ENCODE measurements at places on chromosomes 7 and 10.

- DNase-seq, result no peak
Observed at GRCh38 chr10:60778971-60779796, 906 bp downstream of the CDK1 start.

GRCh38 chr10:93826355-93826754 is 67.4 kb upstream of the SLC35G1 start:
- no peak for DNase-seq

- DNase-seq, result no peak
Observed at GRCh38 chr10:15144788-15145187, 23.7 kb downstream of the NMT2 start.

DNA sequence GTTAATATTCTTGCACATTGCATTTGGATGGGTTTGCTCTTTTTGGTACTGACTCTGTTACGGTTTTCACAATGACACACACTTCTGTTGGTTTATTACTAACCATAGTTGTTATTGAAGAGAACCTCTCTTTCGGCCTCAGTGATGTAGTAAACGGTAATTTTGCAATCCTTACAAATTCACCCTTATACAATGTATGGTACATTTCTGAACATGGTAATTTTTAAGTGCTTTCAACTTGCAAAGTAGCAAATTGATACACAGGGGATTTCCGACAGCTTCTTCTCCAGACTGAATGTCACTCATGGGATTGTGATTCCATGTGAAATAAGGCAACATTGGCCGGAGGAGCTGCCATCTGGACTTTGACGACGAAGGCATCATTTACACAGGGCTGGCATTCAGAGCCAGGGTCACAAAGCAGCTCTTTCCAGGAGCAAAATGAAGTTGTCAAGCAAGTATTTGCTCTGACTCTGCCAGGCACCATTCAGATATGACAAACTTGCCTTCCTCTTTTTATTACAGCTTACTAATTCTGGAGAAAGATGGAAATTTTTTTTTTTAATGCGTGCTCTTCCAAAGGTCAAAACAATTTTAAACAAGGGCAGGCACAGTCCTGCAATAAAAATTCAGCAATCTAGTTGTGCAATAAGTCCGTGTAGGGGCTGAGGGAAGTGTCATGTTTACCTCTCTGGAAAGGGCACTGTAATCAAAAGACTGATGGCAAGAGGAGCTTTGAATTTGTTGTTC is 711.5 kb upstream of the C7orf33 start:
- no peak for DNase-seq

DNA sequence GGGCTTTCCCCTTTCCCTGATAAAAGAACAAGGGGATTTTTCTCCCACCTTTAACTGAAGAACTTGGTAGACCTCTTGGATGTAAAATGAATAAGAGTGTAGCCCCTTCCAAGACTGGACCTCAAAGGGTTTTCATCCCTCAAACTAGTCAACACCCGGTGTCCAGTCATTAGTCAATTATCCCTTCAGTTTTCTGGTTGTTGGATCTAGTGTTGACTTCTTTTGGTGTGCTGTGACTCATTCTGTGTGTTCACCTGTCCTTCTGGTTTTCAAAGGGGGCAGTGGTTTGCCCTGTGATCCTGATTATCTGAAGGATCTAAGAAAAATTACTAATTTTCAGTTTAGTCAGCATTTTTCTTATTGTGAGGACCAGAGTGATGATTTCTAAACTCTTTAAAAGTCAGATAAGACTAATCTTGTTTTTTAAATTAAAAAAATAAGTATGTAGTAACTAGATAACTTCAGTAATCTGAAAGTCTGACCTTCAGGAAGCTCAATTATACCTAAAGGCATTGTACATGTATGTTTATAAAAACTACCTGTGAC is 583.5 kb downstream of the CNTNAP2 start:
- no peak for DNase-seq

DNA sequence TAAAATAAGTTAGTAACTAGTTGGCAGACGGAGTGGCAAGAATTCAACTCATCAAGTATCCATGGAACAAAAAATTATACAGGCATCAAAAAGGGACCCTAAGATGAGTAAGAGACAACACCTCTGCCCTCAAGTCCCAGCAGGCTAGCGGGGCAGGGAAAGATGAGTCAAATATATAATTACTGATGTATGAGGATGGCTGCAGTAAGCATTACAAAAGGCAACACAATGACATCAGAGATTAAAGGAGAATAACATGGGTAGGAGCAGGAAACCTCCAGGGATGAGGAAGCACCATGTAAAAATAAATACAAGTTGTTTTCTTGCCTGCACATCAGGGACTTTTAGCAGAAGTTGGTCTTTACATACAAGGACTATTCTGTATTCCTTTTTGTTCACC is 49.4 kb downstream of the SCRN1 start:
- DNase-seq, result no peak

DNA sequence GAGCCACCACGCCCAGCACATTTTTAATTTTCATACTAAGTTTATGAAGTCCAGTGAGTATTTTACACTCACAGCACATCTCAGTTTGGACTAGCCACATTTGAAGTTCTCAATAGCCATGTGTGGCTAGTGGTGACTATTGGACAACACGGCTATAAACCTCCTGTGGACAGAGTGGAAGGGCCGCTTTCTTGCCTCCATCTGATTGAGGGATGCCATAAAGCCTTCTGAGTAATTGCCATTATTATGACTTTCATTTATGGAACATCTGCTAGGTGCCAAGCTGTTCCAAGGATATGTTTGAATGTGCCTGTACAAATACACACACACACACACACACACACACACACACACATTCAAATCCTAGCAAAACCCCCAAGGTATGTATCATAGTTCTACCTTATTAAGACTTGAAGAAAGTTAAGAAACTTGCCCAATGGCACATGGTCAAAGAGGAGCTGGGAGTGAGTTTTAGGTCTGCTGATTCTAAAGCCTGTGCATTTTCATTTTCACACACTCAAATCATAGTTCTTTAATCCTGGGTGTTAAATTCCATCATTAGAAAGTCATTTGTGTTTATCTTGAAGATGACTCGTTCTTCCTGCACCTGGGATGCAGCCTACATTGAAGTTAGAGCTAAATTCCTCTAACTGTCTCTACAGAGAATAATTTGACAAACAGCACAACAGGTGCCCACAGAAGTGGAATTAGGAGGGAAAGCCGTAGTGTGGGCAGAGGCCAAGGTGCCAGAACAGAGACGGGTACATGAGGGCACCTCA is 143.3 kb downstream of the PKD1L1 start:
- no peak for DNase-seq

GRCh38 chr10:95133997-95134396 is 60.0 kb upstream of the ACSM6 start:
- DNase-seq, result no peak

- no peak for DNase-seq
Observed at GRCh38 chr10:132590094-132590751, 52.6 kb downstream of the INPP5A start.

GRCh38 chr10:125473143-125473793 is 209.7 kb downstream of the TEX36 start:
- no peak for DNase-seq

DNA sequence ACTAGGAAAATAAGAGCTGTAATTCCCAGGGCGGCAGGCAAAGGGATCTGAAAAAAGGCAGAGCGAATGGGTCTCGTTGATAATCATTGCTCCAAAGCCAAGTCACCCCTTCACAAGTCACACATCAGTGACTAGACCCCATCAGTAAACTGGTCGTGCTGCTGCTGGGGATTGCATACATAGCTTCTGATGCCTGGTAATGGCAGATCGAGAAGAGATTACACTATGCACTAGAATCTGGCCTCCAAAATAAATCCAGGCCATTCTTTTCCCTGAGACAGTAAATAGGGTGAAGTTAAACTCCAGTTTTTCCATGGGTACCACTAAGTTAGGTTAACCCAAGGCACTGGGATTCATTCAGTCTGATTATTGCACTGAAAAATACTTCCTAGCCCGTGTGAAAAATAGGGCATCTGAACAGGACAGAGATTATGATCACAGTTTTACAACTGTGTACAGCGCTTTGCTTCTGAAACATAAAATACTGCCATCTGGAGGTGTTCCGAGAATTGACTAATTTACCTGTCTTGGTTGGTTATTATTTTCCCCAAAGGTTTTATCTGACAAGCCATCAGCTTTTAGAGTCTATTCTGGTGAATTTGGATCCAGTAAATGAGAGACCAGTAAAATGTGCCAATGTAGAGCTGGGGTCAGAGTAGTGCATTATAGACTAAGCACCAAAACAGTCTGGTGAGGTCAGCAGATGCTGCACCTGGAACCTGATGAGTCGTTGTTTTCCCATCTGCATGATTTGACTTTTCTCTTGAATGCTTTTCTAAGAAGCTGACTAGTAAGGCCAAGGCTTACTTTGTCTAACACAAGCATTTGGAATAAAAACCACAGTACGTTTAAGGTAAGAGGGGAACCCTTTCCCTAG is 82.9 kb upstream of the AFAP1L2 start:
- no peak for DNase-seq

DNA sequence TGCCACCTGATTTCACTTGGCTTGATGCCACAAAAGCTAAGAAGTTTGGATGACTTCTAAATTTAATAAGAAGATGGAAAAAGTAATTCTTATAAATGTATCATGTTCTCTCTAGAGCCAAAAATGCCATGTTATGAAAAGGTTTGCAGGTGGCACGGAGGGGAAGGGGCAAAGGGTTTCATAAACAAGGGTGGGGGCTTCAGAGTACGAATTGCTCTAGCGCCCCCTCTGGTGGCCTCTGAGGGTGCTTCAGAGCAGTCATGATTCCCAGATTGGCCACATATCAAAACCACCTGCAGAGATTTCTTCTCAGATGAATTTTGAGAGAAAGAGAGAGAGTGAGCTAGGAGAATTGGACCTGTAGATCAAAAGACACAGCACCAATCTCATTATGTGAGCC is 208.6 kb upstream of the YAE1 start:
- no peak for DNase-seq

- DNase-seq, result no peak
Observed at GRCh38 chr10:103758294-103758681, 97.1 kb downstream of the SH3PXD2A start.

- DNase-seq, result no peak
Observed at GRCh38 chr10:45061982-45062381, 61.3 kb downstream of the ZNF22 start.

Data from cortex of kidney (tissue), 1 donor.